ENCODE measurements at places on chromosomes 7 and 10.

- DNase-seq: no peak
These were observed 19.0 kb downstream of the STEAP1 start for GRCh38 chr7:90173127-90173844.

DNA sequence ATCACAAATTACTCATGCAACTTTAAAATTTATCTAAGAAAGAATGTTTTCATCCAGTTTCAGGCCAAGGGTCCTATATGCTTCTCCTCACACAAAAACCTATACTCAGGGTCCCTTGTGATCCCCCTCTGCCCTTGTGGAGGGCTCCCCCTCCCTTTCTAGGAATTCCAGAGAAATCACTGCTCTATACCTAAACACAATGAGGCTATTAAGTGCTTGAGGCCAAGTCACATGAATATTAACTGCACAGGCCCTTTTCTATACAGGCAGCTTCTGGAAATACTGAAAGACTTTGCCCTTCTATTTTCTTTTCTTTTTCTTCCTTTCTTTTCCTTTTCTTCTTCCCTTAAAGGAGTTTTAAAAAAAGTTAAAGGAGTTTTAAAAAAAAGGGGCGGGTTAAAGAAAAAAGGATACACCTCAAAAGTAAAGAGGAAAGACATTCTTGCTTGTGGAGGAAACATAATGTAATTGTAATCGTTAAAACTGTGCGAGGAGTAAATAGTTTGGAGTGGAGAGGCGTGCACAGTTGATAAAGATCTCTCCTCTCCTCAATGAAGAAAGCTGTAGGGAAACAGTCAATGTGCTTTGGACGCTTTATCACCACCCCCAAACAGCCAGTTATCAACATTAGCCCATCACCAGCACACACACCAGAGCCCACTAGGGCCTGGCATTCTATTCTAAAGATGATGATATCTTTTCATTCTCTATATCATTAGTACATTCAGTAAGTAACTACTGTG lies 16.4 kb downstream of the GRB10 start:
- no peak for DNase-seq

GRCh38 chr10:121722665-121723064 lies 124.4 kb upstream of the FGFR2 start:
- DNase-seq: no peak

DNA sequence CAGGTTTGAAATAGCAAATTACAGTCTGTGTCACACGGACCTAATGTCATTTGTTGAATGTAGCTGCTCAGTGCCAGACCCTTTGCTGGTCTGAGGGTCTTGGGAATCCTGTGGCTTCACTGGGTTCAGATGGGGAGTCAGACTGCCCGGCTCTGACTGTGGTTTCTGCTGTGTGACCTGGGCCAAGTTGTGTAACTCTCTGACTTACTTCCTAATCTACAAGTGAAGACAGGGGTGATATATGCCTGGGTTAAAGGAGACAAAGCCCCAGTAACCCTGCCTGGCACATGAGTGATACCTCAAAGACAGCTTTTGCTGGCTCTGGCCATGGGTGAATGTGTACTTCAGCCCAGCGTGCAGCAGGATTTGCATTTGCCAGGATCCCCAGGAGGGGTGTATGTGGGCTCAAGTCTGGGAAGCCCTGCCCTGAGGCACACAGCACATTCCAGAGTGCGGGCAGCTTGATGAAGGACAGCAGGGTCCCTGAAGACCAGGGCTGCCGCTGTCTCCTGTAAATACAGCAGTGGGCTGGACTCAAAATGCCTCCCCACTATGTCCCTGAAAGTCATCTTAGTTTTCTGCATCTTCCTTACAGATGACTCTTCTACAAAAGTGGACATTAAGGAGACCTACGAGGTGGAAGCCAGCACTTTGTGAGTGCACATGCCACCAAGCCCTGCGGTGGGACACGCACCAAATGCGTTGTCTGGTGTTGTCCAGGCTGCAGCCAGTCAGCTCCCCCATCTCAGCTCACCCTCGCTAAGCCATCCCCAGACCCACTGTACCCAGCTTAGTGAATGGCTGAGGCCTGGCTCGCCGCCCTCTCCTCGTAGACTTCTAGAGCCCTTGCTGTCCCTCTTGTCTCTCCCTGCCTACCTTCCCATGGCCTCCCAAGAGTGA lies 16.4 kb downstream of the NACAD start:
- DNase-seq: no peak

DNA sequence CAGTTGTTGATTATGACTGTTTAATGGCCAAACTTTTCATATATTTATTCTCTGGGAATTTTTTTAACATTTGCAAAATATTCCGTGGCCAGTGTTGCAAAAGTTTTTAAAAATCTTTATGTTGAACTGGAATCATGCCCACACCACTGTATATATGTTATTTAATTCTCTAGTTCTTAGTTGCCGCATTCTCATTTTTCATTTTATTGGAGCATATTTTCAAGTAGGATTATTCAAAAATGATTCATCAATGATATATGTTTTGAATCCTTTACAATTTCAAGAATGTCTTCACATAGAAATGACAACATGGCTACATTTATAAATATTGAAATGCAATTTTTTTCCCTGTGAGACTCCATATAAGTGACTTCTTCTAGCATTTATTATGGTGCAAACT lies 188.6 kb upstream of the LRRTM3 start:
- DNase-seq: no peak

DNA sequence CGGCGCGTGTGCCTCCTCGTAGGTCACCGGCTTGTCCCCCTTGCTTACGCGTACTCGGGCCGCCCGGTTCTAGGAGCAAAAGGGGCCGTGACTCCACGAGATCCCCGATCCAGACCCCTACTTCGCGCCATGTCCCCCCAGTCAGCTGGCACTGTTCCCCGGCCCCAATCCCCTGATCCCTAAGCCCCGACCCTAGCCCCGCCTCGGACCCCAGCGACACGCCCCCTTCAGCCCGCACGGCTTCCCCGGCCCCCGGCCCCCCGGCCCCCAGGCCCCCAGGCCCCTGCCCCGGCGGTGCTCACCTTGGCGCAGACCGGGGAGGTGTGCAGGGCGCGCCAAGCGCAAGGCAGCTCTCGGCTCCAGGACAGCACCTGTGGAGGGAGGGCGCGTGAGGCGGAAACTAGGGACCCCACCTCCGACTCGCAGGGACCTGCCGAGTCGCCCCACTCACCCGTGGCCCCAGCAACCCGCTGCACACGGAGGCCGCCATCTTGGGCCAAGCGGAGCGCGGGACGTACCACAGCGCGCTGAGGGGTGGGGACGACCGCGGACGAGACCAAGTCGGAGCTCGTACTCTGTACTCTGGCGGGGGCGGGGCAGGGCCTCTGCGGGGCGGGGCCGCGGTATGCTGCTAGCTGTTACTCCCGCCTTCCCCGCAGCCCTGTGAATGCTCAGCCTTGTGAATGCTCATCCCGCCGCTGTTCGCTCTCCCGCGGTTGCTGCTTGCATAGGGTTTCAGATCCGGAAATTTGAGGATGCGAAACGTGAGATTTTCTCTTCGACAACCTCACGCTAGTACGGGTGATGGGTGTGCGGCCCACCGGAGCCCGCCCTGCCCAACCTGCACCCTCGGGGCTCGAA lies at the start of gene MRPS24:
Gene MRPS24, minus strand, starts transcription at position 512 of the 861 bp plus-strand sequence. Its CDS starts 22 bp downstream, at position 490.
- peak; percentile 97 for DNase-seq

GRCh38 chr7:131897016-131897789 lies 340.8 kb upstream of the PODXL start:
- DNase-seq: no peak

GRCh38 chr7:128264477-128264876 lies 23.4 kb downstream of the LEP start:
- DNase-seq: no peak

DNA sequence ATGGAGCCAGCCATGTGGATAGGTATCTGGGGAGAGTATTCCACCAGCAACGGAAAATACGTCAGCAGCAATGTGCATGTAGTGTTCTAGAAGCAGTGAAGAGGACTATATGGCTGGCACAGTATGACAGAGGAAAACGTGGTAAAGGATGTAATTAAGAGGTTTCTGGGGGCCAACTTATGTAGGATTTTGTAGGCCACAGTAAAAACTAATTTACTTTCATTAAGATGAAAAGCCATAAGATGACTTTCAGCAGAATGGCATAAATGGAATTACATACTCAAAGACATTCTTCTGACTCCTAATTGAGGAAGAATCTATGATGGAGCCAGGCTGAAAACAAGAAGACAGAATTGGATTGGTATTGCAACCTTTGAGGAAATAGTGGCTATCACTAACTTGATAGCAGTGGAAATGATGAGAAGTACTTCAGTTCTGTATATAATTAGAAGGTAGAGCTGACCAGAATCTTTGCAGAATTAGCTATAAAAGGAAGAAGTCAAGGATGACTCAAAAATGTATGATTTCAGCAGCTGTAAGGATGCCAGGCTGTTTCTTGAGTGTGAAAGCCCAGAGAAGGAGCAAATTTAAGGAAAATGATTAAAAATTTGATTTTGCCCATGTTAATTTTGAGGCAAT lies 156.7 kb downstream of the MBL2 start:
- DNase-seq: no peak

DNA sequence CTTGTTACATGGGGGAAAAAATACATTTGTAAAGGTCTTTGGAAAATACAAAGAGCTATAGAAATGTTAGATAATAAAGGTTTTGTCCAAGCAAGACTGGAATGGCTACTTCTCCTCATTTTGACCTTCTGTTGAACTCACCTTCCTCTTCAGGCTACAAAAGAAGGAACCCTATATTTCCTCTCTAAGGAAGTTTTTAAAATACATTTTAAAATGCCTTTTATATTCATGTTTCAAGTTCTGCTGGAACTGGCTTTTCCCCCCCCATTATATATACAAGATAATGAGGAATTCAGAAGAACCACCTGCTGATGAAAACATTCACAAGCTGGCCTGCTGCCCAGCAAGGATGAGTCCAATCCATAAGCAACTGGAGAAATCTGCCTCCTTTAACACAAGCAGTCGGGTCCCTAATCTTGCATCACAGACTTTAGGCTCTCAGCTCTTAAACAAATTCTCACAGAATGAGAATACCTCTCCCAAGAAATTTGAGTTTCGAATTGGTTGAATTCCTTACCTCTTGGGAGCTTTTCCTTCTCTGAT lies 44.6 kb downstream of the MTERF1 start:
- DNase-seq: no peak

- DNase-seq: no peak
These were observed 110.8 kb downstream of the TMEM178B start for GRCh38 chr7:141184532-141185190.

GRCh38 chr7:84508606-84509005 lies 314.0 kb upstream of the SEMA3A start:
- no peak for DNase-seq

- DNase-seq: no peak
These were observed 121.6 kb downstream of the KCND2 start for GRCh38 chr7:120394595-120394994.

GRCh38 chr7:47508389-47509380 lies 73.2 kb downstream of the TNS3 start:
- DNase-seq: no peak

DNA sequence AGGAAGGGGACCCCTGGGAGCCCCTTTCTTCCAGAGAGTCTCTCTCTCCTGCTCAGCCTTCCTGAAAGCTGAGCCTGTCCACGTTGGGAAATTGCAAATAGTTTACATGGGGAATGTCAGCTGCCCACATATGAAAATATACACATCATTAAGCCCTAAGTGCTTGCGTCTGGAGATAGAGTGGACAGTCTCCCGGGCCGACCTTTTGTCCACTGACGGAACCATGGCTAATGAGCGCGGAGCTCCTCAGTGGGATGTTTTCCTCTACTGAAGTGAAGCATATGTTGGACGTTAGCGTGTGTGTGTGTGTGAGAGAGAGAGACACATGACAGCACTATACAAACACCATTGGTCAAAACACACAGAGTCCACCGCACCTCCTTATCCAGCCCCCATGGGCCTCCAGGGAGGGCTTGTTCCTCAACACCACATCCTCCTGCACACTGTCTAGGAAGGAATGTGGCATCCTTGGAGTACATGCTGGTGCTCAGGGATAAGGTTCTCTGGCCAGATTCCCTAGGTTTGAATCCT lies 128.4 kb downstream of the RGS10 start:
- DNase-seq: peak; percentile 69

DNA sequence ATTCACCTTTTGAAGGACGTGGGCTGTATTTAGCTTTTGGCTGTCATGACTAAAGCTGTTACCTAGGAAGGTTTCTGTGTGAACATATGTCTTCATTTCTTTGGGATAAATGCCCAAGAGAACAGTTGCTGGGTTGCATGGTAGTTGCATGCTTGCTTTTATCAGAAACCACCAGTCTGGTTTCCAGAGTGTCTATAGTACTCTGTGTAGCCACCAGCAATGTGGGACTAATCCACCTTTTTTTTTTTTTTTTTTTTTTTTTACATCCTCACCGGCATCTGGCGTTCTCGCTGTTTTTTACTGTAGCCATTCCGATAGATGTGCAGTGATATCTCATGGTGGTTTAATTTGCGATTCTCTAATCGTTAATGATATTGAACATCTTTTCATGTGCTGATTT lies 297.8 kb downstream of the SDK1 start:
- no peak for DNase-seq

DNA sequence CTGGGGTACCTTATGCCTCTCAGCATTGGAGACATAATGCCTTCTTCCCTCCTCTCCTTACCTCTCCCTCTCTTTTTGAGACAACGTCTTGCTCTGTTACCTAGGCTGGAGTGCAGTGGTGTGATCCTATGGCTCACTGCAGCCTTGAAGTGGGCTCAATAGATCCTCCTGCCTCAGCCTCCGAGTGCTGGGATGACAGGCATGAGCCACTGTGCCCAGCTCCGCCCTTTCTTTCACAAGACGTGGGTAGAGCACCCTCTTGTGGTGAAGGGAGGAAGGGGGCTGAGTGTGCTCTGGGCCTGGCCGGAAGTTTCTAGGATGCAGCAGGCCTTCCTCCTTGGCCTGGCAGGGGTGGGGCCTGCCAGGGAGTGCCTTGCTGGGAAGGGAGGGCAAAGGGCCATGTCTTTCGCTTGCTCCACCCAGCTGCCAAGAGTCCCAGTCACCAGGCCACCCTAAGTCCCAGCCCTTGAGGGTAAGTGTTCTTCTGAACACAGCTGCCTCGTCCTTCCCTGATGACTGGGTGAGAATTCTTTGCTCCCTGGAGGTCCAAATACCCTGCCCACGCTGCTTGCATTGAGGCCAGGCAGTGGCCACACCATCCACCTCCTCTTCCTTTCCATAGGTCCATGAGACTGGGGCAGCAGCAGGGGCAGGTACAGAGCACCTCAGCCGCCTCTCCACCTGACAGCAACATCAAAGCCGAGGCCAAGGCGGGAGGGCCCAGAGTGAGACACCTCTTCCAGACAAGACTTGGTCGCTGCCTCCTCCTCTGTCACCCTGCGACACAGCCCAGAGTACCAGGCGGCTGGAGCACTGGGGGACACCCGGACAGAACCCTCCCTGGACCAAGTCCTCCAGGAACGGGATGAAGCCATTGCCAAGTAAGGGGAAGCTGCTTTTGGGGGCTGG lies 3.7 kb downstream of the ABHD11 start:
- DNase-seq: peak; percentile 90

GRCh38 chr7:127761196-127761595 lies 109.2 kb downstream of the SND1 start:
- DNase-seq: no peak

DNA sequence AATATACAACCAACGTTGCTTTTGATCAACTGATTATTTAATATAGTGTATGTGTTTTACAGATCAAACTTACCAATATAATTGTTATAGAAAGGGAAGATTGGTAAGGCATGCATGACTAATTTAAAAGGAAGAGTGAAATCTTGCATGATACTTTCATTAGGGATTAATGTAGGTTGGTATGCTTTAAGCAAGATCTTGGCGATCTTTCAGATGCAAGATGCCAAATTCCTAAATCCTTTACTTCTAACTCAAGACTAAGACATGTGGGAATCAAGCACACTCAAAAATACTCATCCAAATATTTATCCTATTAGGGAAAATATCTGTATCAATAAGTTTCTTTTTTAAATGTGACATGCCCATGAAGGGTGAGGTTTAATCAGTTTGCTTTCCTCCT lies 321.4 kb upstream of the MEOX2 start:
- DNase-seq: no peak

Measured in hepatocyte (in vitro differentiated cells).